H1 (cell line): ENCODE measurements at places on chromosomes 1 and 21.

GRCh38 chr1:158286941-158287346, 2.8 kb upstream of the CD1C start:
- DNase-seq, result no peak

GRCh38 chr21:40053007-40053406, 185.8 kb downstream of the PCP4 start:
- DNase-seq, result no peak

- no peak for DNase-seq
Measured at GRCh38 chr1:94792473-94793295, 27.5 kb upstream of the SLC44A3 start.

GRCh38 chr1:57976216-57976615, 552.4 kb upstream of the DAB1 start:
- no peak for DNase-seq

DNA sequence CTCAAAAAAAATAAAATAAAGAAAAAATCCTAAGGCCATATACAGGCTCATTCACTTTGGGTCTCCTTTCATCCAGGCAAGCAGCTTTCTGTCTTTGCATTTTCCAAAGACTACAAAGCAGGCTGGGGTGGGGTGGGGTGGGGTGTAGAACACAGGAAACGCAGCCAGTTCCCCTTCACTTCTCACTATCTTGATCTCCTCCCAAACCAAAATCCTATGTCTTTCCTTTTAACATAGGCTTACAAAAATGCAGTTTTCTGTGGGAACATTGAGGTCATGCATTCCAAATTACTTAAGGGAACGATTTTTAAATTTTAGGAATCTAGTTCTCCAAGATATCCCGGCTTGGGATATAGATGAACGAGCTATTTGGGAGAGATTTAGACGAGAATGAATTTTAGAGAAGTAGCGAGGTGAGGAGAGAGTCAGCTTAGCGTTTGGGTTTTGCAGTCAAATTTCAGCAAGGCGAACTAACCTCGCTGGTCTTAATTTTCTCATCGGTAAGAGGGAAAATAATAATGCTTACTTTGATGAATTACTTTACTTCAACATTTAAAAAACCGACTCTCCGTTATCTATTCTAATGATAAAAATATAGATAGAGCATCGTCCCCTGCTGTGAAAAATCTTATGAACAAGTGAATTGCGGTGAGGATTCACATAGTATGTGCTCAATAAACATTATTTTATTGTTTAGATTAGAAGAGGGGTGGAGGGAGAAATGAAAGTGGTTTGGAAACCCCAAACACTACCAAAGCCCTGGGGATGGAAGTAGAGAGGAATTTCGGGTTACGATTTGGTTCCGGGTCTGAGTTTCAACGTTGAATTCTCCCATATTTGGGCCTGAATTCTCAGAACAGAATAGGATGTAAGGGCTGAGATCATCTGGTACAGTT, 735 bp upstream of the STX12 start:
- DNase-seq, result no peak

DNA sequence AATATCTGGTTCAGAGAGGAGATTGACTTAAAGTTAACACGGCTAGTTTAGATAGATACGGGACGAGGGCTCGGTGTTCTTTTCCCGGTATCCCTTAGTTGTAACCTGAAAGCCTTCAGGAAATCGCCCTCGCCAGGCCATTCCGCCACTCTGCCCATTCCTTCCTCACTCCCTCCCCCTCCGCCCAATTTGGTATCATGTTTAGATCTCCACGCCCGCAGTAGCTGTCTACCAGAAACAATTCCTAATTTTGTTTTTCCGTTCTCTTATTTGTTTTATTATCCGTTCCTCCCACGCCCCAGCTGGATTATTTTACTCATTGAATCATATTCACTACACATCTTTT, 685 bp upstream of the VAMP4 start:
- DNase-seq, result peak; percentile 53

- no peak for DNase-seq
Measured at GRCh38 chr1:207825409-207825695, 73.5 kb downstream of the CD46 start.
